ENCODE measurements at places on chromosomes 7 and 10.

GRCh38 chr10:62842983-62843382, 26.8 kb upstream of the EGR2 start:
- DNase-seq, result no peak

DNA sequence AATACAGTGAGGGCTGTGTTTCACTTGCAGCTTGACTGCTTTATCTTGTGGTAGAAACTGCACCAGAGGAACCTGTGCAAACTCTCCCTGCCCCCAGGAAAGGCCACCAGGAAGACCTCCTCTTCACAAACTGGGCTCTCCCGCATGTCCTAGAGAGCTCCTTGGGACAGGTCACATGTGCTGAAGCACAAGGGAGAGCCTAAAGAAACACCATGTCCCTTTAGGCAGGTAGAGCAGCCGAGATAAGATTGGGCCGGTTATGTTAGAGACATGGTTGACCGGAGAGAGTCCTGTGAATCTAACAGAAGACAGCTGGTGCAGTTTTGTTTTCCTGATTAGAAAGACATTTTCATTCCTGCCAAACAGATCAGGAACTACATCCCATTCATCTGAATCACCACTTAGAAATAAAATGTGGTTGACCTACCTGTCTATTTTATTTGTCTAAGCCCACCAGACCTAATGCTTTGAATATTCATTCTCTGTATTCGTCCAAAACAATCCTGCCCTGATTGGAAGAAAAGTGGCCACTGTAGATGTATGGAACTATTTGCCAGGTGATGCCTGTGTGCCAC, 224.1 kb downstream of the GLI3 start:
- DNase-seq, result no peak

DNA sequence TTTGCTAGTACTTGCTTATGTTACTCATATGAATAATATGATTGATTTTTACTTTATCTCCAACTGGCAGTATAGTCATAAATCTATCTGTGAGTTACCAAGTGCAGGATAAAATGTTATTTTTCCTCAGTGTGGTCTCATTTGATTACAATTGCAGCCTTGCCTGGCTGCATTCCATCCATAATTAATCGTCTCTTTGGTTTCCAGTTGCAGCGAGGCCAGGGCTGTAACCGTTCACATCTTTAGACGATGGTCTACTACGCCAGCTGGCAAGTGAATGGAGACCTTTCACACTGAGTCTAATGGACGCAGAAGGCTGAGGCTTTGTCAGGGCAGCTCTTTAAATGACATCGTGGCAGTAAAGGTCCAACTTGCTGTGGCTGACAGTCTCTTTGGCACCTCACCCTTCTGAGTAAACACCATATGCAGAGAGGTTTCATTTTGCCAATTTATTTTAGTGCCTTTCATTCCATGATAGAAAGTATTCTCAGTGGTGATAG, 84.0 kb downstream of the ARL4A start:
- DNase-seq, result peak; percentile 64

- DNase-seq, result no peak
Measured at GRCh38 chr10:34177445-34177844, 637.7 kb downstream of the PARD3 start.

GRCh38 chr7:141071260-141071854, 2.5 kb upstream of the TMEM178B start:
- DNase-seq, result peak; percentile 37

- no peak for DNase-seq
Measured at GRCh38 chr7:29917641-29918040, 72.0 kb downstream of the SCRN1 start.

DNA sequence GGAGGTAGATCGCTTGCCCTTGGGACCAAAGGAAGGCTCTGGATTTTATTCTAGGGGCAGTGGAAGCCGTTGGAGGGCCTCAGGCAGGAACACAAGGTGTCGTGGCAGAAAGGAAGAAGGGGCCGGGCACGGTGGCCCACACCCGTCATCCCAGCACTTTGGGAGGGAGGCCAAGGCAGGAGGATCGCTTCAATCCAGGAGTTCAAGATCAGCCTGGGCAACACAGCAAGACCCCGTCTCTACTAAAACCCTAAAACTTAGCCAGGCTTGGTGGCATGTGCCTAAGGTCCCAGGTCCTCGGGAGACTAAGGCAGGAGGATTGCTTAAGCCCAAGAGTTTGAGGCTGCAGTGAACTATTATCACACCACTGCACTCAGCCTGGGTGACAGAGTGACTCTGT, 5.2 kb upstream of the PDGFA start:
- no peak for DNase-seq

DNA sequence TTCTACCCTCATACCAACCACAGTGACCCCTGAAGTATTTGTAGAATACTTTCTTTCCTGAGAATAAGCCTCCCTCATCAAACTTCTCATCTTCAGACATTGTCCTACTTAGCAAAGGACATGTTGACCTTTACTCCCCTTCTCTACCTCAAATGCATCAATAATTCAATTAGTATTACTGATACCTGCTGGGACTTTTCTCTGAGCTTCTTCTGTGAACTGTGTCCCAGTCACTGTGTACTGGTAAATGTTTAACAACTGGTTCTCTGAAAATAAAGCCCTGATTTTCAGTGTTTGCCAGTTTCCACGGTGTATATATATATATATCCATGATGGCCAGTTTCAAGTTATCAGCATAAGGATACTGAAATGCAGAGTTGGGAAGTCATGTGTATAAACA, 12.2 kb downstream of the PANK1 start:
- DNase-seq, result no peak

- no peak for DNase-seq
Measured at GRCh38 chr7:37666026-37666799, 17.4 kb upstream of the GPR141 start.

DNA sequence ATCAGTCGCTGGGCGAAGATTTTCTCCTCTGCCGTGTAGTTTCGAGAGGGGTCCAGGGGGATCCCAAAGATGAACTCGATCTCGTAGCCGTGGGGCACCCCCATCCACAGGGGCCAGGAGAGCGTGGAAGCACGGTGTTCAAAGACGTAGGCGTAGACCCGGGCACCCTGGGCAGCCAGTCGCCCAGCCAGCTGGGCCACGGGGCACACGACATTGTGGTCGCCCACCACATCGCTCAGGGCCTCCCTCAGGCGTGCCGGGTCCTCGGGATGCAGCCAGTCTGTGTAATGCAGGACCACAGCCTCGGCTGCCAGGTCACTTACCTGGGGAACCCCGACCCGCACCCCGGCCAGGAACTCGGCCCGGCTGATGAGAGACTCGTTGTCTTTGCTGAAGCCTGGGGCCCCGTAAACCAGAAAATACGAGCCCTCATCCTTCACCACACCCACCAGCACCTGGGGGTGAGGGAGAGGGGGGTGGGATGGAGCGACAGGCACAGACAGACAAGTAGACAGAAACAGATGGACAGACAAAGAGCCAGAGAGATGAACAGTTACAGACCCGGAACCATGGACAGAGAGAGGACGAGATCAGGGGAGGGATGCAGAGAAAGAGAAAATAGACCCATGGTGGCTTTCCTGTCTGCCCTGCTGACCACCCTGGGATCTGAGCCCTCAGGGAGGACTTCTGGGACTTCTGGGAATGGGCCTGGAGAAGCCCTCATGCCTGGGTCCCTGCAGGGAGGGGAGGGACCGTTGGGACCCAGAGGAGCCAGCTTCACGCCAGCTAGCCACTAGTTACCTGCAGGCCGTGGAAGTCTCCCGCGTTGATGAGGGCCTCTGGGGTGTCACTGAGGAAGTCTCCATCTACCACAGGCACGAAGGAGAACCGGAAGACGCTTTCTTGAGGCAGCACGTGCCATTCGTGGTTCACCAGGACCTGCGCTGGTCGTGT, 3.0 kb downstream of the ACHE start:
- DNase-seq, result no peak

DNA sequence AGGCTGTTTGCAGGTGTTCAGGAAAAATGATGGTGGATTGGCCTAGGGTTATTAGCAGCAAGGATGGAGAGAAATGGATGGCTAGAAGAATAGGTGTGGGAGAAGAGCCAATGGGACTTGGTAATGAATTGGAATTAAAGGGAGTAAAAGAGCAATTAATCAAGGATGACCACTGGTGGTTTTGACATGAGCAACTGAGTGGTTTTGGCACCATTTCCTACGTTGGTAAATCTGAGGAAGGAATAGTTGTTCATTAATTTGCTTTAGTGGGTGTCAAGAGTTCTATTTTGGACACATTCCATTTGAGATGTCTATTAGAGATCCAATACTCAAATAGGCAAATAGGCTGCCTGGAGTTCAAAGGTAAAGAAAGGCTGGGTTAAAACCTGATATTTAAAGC, 38.2 kb upstream of the NRBF2 start:
- DNase-seq, result no peak

GRCh38 chr10:106396192-106396591, 768.3 kb downstream of the SORCS1 start:
- no peak for DNase-seq

DNA sequence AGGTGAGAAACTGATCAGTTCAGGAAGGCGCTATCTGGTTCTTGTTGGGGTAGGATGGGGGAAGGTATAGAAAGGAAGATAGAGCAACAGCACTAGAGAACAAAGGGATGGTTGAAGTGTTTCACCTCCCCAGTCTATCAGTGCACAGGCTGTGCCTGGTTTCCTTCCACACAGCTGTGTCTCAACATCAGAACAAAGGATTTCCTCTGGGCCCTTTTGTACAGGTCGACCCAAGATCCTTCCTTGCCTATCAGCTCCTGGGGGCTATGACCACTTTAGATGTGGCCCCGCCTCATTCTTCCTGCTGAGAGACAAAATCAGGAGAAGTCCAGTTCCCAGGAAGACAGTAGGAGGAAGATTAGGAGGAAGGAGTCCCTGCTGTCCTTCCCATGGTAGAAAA, 65.6 kb downstream of the NAMPT start:
- no peak for DNase-seq

DNA sequence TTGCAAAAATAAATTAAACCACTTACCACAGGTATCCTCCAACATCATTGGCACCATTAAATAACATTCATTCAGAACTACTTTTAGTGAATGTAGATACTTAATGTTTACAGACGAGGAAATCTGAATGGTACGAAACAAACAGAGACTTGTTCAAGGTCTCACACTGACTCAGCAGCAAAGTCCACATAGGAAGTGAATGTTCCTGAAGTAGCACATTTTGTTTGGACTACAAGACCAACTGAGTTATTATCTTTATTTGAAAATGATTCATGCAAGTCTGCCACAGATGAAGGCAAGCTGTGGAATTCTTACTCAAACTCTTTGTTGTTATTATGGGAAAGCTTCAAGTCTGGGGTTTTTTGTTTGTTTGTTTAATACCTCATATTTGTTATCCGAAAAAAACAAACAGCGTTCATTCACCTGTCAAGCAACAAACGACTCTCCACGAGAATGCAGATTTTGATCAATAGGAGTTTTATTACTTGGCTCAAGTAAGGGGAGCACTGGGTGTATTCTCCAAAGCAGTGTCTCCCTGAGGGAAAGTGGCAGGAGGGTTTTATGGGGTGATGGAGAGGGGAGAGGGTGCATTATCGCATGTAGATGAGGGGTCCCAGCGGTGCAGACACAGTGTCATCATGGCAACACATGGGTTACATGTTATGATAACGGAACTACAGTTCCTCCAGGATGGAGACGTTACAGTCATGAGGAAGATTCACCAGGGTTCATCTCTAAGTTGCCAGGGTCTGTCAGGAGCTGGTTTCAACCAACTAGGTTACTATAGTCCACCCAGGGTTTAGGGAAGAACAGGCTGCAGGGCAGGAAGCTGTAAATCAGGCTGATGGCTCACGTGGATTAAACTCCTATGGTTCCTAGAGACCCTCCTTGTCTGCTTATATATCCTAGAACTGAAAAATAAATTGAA, 147.7 kb upstream of the AKR1E2 start:
- no peak for DNase-seq

DNA sequence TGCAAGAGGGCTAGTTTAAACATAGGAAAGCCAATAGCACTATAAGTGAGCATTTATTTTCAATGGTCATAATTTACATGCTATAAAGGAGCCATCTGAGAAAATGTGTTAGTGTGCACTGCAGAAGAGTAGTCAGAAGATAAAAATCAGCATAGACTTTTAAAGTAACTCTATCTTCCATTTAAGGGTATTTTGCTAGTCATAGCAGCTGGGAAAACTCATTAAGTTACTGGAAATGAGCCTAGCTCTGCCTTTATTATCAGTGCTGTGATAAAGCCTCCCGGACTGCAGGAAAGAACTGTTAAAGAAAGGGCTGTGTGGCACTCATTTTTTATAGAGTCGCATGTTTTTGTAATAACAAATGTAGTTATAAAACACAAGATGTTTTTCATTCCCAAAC, 825.8 kb upstream of the POM121L12 start:
- peak; percentile 26 for DNase-seq

GRCh38 chr7:35025369-35025870, 11.9 kb downstream of the DPY19L1 start:
- DNase-seq, result no peak

GRCh38 chr7:113412410-113412809, 294.1 kb upstream of the SMIM30 start:
- DNase-seq, result no peak

DNA sequence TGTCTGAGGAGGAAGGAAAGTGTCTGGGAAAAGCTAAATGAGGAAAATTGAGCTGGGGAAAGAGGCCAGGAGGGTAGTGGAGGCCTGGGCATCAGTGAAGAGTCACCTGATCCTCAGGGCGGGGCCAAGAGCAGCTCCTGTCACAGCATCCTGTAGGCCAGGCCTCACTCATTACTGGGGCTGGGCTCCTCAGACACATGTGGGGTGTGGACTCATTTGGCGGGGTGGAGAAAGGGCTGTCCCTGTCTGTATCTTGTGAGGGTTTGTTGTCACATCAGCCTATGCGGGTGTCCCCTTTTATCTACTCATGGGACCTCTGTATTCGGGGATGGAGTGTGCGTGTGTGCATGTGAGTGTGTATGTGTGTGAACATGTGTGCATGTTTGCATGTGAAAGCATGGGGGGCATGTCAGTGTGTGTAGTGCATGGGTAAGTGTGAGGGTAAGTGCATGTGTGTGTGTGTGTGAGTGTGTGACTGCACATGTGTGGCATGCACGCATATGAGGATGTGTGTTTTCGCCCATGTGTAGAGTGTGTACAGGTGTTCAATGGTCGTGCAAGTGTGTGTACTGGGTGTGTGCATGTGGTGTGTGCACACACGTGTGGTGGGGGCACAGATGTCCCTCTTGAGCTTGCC, 67.8 kb downstream of the RAMP3 start:
- no peak for DNase-seq

DNA sequence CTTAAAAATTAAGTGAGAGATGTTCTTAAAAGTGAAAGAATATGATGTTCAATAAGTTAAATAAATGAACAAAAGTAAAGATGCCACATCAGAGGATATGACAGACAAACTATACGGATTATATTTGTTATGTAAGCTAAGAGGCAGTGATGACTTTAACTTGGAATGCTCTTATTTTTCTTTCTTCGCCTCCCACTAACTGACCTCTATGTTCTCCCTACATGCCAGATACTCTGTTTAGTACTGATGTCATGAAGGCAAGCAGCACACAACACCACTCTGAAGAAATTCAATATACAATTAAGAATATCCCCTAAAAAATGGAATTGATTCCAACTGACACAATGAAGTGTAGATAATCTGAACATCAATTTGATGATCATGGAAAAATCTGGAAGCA, 223.4 kb downstream of the DOCK4 start:
- no peak for DNase-seq

DNA sequence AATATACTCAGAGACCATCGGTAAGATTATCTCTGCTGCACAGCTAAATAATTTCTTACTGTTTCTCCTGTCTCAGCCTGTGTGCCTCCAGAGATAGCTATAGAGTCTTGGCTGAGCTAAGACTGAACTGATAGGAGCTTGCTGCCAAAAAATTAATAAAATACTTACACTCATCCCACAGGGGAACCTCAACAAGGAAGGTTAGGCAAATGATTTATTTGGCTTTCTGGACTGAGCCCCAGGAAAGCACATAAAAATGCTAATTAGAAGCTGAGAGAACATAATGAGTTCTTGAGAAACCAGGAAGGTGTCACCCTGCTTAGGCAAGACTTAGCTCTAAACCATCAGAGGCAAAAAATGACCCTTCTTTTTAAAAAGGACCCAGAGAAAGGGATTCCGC, 534.5 kb downstream of the TNS3 start:
- DNase-seq, result no peak

Measured in left kidney (tissue), 8 donors.